ENCODE measurements at places on chromosomes 16 and 17. TPM values are rescaled to one million over a fixed set of nuclear protein-coding genes. Genes with fewer than 3 reads are reported as not detected.

The SYNRG gene
- 54.7 TPM for total RNA-seq

The TEKT3 gene
- total RNA-seq, result 3.1 TPM

The MMP28 gene
- 4.2 TPM for total RNA-seq

The UQCRC2 gene
- total RNA-seq, result 262 TPM

The CCL15 gene
- not detected for total RNA-seq

The TRPV3 gene
- total RNA-seq, result 0.55 TPM

The AIPL1 gene
- total RNA-seq, result 335 TPM

The LLGL1 gene
- 52.7 TPM for total RNA-seq

The TBX2 gene
- total RNA-seq, result 86.6 TPM

The PRAC1 gene
- not detected for total RNA-seq

The PARD6A gene
- total RNA-seq, result 6.8 TPM

The CDH8 gene
- 16.4 TPM for total RNA-seq

The FSCN2 gene
- 7.9 TPM for total RNA-seq

The KRTAP2-2 gene
- total RNA-seq, result not detected

The NPIPB13 gene
- not detected for total RNA-seq

The TEX19 gene
- not detected for total RNA-seq

The VWA3A gene
- 0.33 TPM for total RNA-seq

The CCR7 gene
- total RNA-seq, result not detected

The C17orf50 gene
- total RNA-seq, result not detected

The ASPA gene
- 5.4 TPM for total RNA-seq

The IRX3 gene
- 6.7 TPM for total RNA-seq

The SPIRE2 gene
- 16.1 TPM for total RNA-seq

The MYADML2 gene
- total RNA-seq, result 3.1 TPM

The EMP2 gene
- total RNA-seq, result 21.9 TPM

The CYGB gene
- total RNA-seq, result 12.5 TPM

The DPEP1 gene
- 1.0 TPM for total RNA-seq

The GPR139 gene
- 0.38 TPM for total RNA-seq

The PABPN1L gene
- total RNA-seq, result 0.38 TPM

The KRTAP4-6 gene
- total RNA-seq, result not detected

The OGFOD1 gene
- 70.2 TPM for total RNA-seq

The NOS2 gene
- total RNA-seq, result 1.3 TPM
